IMR-90 (cell line): ENCODE measurements at places on chromosomes 3 and 15. TPM values are rescaled to one million over a fixed set of nuclear protein-coding genes. Genes with fewer than 3 reads are reported as not detected.
A peak's percentile ranks its signal among the peaks of the same experiment; 100 is the strongest.

Gene PEX5L
- total RNA-seq, result under 0.01 TPM in 1 of 2 replicates, not detected in the other

Gene MAP1A
- 47.2 and 48.2 TPM in 2 replicates for total RNA-seq

Gene MKRN2OS
- not detected in 2 replicates for total RNA-seq

GRCh38 chr3:129535075-129535474, 6.6 kb downstream of the RHO start:
- DNase-seq, result no peak

DNA sequence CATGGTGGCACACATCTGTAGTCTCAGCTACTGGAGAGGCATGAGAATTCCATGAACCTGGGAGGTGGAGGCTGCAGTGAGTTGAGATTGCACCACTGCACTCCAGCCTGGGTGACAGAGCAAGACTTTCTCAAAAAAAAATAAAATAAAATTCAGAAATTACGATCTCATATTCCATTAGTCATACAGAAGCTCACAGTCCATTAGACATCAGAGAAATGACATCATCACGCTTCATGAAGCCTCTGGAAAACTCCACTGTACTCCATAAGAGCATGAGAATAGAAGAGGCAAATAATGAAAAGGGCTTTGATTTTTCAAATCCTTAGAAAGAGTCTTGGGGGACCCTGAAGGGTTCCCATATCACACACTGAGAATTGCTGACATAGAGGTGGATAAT, 145.0 kb upstream of the MITF start:
- DNase-seq, result no peak

DNA sequence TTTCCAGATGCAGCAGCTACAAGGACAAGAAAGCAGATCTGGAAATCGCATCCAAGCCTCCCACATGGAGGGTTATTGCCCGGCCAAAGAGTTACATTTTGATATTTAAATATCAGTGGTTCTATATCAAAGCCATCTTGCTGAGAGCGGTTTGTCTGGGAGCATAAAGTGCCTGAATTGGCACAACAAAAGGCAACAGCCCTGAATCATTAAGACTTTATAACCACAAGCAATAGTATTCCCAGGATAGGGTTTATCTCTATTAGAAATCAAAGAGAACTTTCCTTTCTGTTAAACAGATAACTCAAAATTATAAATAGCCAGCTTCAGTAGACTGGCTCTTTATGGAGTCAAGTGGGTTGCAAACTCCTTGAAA, 564.7 kb downstream of the ROBO1 start:
- no peak for DNase-seq

DNA sequence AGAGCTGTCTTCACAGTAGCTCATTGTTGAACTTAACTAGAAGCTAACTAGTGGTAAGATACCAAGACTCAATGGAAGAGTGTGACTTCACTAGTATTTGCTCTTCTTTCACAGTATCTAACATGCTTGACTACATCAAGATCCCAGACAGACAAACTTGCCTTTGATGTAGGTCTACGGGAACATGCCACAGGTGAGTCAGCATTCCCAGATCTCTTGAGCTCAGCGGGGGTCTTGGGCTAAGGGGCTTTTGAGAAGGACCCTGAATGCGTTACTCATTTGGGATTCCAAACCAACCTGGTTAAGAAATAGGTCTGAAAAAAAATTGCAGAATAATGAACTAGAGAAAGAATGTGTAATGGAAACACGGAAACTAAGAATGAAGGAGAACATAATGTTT, 222.4 kb downstream of the RYR3 start:
- no peak for DNase-seq

DNA sequence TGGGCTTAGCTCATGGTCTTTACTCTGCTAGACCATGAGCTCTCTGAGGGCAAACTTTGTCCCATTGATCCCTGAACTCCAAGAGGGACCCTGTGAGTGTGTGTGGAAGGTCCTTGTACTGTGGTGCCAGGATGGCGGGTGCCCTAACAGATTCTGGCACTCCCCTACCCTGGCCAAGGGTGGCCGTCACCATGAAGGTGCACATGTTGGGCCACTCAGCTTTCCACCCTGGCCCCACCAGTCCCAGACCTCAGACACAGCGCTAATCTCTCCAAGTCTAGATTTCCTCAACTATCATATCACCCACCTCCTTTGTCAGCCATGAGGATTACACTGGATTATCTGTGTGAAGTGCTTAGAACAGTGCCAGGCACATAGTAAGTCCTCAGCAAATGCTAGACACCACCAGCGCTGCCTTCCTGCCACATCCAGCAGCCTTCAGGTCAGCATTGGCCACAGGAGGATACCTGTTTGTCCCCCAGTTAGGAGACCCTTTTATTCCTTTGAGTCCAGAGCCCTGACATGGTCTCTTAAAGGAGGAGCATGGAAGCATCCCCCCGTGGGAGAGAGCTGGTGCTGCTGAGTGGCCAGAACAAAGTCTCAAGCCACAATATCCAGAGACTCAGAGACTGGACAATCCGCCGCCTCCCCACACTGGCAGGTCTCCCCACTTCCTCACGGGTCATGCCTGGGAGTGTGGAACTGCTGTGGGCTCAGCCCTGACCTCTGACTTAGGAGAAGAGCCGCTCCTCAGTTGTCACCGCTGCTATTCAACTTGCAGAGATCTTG, 44.5 kb upstream of the SLCO2A1 start:
- no peak for DNase-seq

DNA sequence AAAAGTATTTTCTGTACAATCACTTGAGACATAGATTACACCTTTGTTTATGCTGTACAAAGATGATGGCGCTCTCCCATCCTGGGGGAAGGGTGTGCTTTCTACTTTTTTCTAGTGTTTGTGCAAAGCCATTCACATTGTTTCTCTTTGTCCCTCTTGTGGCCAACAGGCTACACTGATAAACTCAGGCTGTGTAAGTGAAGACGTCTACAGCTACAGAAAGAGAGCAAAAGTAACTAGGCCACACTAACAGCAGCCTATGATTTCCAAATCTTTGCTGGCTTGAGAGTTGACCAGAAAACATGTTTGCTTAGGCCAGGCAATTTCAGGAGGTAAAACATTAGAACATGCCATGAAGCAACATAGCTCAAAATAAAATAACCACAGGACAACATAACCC, 75.1 kb downstream of the FOXB1 start:
- no peak for DNase-seq

DNA sequence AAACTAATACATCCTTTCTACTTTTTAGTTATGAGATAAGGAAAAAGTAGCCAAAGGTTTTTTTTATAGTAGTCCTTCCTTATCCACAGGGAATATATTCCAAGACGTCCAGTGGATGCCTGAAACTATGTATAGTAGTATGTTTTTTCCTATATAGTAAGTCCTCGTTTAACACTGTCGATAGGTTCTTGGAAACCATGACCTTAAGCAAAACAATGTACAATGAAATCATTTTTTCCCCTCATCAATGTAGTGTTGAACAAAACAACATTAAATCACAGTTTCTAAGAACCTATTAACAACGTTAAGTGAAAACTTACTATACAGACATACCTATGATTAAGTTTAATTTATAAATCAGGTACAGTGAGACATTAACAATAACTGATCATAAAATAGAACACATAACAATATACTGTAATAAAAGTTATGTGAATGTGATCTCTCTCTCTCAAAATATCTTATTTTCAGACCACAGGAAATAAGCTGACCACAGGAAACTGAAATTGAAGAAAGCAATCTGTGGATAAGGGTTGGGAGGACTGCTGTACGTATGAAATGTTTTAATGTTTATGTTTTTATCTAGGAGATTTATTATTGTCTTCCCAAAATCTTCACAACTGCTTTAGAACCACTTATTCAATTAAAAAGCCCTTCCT, 20.6 kb downstream of the COPS2 start:
- peak; percentile 59 for DNase-seq

DNA sequence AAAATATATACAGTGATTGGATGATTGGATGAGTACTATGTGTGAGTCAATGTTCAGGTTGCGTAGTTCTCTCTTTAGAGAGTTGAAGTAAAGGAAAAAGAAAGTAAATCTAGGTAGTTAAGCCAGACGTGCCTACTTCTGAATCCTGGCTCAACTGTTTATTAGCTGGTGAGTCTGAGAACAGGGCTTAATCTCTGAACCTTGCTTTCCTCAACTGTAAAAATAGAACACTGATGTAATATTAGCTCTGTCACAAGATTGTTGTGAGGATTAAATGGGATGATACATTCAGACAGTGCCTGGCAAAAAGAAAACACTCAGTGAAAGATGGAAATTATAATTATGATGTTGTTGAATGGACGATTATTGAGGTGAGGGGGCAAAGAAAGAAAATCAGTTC, 413.4 kb downstream of the MAGI1 start:
- peak; percentile 25 for DNase-seq

DNA sequence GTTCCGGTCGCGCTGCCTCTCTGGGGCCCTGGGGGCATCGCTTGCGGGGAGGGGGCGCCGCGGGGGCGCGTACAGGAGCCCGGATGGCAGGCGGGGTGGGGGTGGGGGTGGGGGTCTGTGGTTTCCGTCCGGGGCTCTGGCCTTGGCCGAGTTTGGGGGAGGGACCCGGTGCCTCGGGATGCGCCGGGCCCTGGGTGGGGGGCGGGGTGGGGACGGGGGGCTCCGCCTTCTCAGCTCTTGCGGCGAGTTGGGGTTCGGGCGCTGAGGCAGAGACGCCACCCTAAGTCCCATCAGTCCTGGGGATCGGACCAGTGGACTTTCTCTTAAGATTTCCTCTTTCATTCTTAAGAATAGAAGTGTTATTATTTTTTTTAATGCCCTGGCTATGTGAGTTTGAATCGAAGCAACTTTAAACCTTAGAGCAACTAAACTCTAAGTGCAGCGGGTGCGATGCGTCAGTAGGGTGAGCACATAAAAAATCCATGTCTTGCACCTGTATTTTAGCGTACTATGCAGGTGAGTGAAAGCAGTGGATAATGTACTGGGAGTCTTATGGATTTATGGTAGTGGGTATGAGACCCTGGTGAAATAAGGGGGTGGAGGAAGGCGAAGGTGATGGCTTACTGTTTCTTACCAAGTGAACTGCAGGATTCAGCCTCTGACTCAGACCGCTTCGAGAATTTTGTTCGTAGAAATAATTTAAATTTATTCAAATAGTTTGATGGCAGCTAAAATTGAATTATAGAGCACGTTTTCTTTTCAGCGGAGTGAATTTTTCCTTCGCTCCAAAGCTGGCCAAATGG, 762 bp downstream of the CTNNB1 start:
- DNase-seq, result no peak

DNA sequence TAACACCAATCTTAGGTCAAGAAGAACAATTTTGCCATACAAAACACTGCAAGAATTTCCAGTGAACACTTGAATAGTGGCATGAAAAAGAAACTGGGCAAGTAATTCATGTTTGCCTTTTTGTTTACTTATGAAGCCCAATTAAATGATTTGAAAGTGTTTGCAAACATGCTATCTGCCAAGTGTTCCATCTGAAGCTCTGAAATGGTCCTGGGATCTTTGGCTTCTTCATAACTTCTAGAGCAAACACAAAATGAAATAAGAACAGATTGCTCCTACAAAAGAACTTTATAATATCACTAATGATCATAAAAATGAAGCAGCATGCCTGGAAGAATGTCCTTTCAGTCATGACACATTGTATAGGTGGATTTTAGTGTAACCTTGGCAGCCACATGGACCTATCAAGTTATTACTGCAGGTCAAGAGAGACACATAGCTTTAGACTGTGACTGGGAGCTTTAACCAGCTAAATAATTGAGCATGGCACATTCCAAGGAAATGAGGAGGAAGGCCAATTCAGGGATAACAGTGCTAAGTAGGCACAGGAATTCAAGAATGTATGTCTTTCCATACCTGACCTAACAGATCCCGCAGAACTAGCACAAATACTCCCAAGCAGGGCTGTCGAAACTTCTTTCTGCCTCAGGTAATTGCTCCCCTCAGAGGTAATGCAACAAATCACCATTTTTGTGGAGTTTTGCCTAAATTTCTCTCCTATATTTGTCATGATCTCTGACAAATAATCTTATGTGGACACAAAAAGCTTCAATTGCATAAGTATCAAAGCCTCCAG, 144.6 kb downstream of the DUT start:
- DNase-seq, result no peak

- DNase-seq, result no peak
Observed at GRCh38 chr3:10625323-10625722, 119.9 kb upstream of the ATP2B2 start.

GRCh38 chr15:100602823-100603393, 519 bp downstream of the ASB7 start:
- DNase-seq, result peak; percentile 20

DNA sequence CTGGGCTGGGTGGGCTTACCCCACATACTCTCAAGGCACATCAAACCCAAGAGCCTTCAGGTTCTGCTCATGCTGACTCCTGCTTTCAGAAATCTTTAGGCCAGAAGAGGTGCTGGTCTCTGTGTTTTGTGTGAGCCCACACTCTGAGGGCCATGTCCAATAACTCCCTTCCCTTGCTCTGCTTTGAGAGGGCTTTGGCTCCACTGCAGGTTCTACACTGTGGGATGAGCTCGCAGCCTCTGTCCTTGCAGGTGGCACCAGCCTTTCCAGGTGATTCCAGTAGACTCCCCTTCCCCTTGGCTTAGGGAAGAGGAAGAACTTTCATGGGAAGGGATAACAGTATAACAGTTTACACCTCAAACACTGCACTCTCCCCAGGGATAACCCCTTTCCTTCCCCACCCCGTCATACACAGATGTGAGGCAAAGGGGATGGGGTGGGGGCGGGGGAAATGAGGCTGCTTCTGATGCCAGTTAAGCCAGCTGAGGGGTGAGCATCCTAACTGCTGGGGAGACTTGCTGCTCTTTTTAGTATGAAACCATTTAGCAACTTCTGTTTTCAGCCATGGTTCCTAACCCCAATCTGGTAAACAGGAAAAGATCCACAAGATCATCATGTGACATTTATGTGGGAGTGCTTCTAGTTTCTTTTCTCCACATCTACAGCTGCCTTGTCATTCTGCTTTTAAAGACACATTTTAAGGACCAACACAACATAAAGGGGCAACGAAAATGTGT, 262.4 kb downstream of the SLC9A9 start:
- DNase-seq, result no peak

- no peak for DNase-seq
Observed at GRCh38 chr3:183473969-183474368, 45.5 kb upstream of the MCF2L2 start.

DNA sequence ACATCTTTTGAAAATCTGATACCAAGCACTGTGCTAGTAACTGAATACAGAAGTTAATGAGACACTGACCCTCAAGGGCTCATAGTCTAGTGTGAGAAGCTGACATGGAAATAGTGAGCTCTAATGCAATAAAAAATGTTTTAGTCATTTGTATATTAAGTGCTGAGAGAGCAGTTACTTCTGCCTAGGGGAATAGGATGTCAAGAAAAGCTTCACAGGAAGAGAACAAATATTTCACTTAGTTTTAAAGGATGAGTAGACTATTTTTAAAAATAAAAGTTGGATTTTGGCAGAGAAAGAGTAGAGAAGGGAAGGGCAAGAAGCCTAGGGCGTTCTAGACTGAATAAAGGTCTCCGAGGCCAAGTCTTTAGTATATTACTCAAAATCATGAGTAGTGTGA, 158.4 kb downstream of the ATG7 start:
- DNase-seq, result no peak

DNA sequence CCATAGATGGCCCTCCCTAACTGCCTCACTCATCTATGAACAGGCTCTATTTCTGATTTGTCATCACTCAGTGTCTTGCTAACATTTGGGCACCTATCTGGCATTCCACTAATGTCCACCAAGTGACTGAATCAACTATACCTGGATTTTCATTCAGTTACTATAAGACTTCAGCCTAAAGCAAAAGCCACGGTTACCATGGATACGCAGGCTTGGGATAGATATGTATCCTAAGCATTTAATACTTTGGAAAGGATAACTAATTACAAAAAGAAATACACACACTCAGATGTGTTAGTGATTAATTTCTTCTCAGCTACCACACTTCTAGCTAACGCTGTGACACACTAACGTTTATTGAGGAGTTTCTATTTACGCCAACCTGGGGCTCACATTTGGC, 899.5 kb upstream of the CFAP20DC start:
- no peak for DNase-seq

GRCh38 chr3:19702416-19703078, 231.5 kb downstream of the EFHB start:
- DNase-seq, result no peak
